Ascending aorta (tissue), 2 donors: ENCODE measurements at places on chromosomes 3 and 15.
A peak's percentile ranks its signal among the peaks of the same experiment; 100 is the strongest.

- DNase-seq: no peak
Measured at GRCh38 chr15:92899601-92899947, 550 bp upstream of the CHD2 start.

- no peak for DNase-seq
Measured at GRCh38 chr15:94509259-94509658, 277.9 kb downstream of the MCTP2 start.

DNA sequence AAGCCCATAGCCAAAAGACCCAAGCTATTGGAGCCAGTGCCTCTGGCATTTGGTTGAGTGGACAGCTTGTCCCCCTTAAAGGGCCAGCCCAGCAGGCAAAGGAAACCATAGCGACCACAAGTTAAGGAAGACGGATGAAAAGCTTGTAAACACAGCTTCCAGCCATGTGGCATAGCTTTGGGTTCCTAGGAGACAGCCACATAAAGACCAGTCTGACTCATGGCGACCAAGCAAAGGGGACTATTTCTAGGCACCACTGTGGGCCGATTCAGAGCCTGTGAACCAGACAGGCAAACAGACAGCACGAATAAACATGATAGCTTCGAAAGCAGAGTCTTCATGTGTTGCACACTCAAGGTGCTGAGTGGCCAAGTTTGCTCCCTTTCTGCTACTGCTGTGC, 30.5 kb upstream of the SRGAP3 start:
- DNase-seq: no peak

GRCh38 chr15:75338661-75339240, 2.9 kb downstream of the COMMD4 start:
- no peak for DNase-seq

- no peak for DNase-seq
Measured at GRCh38 chr3:194282436-194283122, 68.5 kb downstream of the CPN2 start.

DNA sequence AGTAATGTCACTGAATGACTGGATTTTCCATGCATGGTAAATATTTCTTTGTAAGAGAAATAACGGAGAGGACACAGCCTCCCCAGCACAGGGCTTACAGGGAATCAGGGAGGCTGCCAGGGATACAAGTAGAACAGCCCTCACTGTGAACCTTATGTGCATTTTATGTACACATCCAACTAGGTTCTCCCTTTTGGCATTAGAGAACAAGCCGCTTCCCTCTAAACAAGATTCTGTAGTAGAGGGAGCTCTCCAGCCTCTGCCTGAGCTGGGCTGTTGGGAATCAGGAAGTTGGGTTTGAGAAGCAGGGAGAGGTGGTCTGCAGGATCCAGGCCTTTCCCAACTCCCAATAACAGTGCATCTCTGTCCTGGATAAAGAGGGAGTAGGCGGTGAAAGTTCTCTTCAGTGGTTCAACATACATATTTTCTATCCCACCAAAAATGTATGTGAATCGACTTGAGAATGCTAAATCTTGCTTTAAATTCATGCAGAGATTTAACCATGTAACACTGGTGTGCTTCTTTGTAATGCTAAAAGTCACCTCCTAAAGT, 83.7 kb downstream of the ARNT2 start:
- DNase-seq: no peak

DNA sequence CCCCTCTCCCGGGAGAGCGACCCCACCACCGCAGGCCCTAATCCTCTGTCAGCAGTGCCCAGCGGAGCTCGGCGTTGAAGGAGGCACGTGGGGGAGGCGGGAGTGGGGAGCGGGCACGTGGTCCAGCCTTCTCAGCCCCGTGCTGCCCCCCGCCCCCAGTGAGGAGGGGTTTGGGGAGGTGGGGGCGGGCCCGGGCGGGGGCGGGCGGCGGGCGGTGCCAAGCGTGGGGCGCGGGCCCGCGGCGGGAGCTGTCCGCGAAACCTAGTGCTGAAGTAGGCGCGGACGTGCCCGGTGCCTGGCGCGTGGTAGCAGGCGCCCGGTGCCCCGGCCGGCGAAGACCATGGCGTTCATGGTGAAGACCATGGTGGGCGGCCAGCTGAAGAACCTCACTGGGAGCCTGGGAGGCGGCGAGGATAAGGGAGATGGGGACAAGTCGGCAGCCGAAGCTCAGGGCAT, at the start of gene CPLX3:
CPLX3 (plus strand) TSS at position 264 of the 456 bp plus-strand sequence; CDS start at position 341, 77 bp downstream.
- DNase-seq: no peak

GRCh38 chr3:71629289-71629688, 45.8 kb upstream of the FOXP1 start:
- DNase-seq: no peak

DNA sequence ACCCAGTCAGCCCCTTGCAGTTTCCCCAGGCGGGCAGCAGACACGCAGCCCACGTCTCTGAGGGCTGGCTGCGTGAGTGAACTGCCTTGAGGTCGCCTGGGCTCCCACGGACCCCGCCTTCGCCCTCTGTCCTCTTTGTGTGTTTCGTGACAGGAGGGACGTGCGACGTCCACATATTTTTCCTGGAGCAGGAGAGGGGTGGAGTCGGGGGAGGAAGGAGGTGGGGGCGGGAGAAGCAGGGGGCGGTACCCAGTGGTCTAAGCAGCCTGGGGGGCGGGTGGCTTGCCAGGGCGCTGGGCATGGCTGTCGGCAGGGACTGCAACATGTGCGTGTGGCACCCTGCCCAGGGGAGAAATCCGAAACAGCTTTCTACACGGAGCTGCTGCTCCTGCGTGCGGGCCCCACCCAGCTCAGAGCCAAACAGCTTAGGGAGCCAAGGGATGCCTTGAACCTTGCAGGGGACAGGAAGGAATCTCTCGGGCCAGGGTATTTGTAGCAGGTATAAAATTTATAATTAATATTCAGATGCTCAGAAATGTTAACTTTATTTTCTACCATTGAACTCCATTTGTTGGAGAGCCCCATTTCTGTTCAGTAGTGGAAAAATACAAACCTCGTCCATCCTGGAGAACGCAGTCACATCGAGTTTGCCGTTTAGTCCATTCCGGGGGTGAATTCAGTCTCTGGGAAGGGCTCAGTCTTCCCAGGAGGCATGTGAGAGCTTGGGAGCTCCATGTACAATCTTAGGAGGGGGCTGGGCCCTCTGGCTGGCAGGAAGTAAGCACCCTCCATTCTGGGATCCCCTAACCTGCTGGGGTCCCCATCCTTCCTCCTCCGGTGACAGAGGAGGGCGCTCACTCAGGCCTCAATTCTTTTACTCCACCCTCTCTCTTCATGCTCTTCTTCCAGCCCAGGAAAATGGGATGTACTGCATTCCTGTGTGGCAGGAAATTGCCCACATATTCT, 79.1 kb upstream of the MEF2A start:
- peak; percentile 46 for DNase-seq

- no peak for DNase-seq
Measured at GRCh38 chr3:32089476-32089875, 16.9 kb upstream of the GPD1L start.

- DNase-seq: no peak
Measured at GRCh38 chr3:161568671-161569070, 72.1 kb downstream of the OTOL1 start.

DNA sequence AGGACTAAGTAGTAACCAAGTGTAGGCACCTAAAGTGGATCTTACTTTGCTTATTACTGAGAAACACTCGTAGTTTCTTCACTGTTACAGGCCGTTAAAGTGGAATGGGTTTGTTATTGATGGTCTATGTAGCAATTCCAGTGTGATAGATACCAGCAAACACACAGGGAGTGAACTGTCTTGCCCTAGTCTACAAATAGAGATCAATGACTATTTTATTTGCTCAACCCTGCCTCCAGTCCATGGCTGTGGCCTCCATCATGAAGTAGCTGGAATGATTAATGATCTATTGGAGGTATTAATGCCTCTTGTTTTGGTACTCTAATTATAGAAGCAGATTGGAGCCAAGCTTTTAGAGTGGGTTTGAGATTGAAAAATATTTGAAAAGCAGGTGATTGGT, 362.7 kb upstream of the AZI2 start:
- DNase-seq: no peak

- DNase-seq: no peak
Measured at GRCh38 chr3:177772908-177773557, 575.8 kb upstream of the TBL1XR1 start.

DNA sequence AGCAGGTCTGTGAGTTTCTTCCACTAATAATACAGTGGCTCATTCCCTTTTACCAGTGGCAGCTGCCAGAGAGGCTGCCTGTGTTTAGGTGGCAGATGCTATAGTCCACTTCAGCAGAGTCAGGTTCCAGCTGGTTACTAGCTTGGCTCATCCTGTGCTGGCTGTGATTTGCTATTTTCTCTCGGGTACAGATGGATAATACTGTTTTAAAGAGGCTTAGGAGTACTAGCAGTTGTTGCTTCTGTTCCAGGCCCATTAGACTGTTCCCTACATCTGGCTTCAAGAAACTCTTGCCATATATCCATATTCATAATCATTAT, 41.0 kb downstream of the ZNF609 start:
- DNase-seq: no peak

DNA sequence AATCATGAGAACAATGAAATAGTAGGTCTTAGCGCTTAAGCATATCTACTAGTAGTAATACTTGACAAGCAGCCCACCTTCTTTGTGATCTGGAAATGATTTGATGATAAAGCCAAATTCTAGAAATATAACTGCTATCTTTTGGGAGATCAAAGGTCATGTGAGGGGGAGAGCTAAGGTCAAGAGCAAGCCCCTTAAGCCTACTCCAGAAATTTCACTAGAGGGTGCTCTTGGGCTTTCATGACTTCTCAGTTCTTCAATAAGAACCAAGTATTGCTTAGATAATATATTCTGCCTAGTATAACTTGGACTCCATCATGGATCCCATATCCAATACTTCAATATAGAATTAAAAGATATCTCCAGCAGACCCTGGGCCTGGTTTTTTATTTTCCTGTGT, 319.6 kb downstream of the ZBTB20 start:
- no peak for DNase-seq

DNA sequence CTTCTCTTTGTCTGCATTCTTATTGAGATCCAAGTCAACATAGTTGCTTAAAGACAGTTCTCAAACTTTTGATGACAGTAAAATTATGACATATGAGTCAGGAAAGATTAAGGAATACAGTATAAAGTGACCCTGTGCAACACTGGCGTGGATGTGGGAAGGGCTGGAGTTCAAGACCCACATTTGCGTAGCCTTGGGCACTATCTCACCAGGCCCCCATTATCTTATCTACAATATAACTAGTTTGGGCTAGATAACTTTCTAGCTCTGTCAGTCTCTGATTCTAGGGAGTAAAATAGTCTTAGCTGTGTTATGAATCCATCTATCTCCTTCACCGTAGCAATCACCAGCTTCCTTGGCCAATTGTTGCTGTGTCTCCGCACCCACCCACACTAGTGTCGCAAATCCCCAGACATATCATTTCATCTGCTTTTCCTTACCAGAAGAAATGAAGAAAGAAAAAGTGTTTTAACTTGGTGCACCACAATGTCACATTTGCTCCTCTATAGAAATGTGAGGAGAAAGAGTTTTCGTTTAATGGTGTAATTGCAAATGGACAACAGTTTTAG, 14.9 kb upstream of the TM4SF4 start:
- no peak for DNase-seq

GRCh38 chr15:89114990-89115389, 26.7 kb downstream of the ABHD2 start:
- DNase-seq: no peak

DNA sequence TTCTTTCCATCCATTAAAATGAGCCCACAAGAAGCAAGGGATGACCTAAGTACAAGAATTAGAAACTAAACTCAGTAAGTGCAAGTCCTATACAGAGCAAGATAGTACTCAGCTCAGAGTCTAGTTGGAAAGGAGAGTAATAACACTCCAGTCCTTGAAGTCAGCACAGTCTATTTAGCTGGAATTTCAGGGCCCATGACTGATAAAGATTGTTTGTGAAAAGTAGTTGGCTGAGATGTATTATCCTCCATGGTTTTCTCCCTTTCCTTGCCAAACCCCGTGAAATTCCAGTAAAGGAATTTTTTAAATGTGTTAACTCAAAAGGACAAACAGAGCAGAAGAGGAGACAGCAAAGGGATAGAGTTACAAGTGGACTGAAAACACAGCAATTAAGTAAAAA, 127.2 kb upstream of the STT3B start:
- no peak for DNase-seq

GRCh38 chr3:194707147-194707540, 21.5 kb downstream of the FAM43A start:
- DNase-seq: no peak

DNA sequence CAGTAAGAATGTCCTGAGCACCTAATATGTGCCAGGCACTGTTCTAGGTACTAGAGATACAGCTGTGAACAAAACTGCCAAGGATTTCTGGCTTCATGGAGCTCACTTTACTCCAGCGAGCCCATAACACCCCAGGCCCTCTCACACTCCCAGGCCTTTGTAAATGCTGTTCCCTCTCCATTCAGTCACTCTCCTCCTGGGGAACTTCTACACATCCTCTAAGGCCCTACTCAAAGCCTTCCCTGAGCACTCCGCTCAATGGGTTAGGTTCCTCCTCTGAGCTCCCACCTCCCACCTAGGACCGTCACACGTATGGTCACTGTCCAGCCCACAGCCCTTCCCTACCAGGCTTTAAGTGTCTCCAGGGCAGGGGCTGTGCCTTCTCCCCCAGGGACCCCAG, 27.2 kb downstream of the SEMA7A start:
- DNase-seq: no peak

GRCh38 chr15:74808078-74808839, 4.4 kb upstream of the LMAN1L start:
- no peak for DNase-seq

- no peak for DNase-seq
Measured at GRCh38 chr3:182063742-182064141, 352.0 kb downstream of the SOX2 start.
